ENCODE measurements at places on chromosomes 6 and 20.

DNA sequence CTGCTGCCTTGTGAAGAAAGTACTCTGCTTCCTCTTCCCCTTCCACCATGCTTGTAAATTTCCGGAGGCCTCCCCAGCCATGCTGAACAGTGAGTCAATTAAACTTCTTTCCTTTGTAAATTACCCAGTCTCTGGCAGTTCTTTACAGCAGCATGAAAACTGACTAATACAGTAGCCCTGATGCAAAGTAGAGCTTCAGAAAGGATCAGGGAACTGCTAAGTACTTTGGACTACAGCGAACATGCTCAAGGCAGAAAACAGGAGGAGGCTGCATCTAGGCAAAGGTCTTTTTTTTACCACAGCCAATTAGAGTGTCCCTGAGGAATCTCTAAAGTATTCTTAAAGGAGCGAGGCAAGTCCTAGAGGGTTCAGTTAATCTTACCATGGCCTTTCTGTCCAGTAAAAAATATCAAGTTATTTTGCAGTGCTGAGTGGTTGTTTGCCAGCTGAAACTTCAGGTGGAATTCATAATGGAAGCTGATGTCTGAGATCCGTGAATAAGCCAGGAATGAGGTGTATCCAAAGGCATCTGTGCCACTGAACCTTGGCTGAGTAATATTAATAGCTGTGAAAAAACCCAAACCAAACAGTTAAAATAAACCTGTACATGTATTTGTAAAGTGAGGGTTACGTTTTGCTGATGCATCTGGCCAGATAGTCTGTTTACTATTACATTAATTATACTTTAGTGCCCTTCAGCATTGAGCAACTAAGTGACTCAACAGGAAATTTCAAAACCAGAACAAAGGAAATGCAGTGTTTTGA, 170.4 kb downstream of the PHF3 start:
- no peak for DNase-seq

DNA sequence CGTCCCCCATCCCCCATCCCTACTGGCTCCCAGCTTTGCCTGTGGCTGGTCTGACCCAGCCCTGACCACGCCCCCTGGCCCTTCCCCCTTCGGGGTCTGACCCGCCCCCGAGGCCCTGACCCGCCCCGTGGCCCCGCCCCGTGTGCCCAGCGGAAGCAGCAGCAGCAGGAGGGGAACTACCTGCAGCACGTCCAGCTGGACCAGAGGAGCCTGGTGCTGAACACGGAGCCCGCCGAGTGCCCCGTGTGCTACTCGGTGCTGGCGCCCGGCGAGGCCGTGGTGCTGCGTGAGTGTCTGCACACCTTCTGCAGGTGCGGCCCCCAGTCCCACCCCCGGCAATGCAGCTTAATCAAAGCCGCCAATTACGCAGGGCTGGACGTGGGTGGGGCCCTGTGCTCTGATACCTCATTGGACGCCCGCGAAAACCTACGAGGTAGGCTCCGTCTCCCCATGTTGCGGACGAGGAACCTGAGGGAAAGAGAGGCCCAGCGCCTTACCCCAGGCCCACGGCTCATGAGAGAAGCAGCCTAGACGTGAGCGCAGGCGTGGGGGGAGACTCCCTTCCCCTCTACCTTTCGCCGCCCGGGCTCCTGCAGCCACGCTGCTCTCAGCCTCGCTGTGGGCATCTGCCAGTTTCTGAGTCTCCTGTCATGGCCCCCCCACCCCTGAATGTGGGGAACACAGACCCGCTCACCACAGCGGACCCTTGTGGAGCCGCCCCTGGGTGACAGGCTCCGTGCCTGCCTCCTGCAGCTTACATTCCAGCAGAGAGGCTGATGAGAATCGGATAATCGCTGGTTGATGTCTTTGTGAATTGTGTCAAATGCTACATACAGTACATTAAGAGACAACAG, 12.8 kb downstream of the RBCK1 start:
- DNase-seq, result no peak

- DNase-seq, result no peak
These were observed 473.6 kb upstream of the AGPAT4 start for GRCh38 chr6:161747506-161747905.

- no peak for DNase-seq
These were observed 75.8 kb downstream of the PLCB4 start for GRCh38 chr20:9144643-9145042.

GRCh38 chr6:7270320-7271204, 42.4 kb downstream of the SSR1 start:
- DNase-seq, result no peak

DNA sequence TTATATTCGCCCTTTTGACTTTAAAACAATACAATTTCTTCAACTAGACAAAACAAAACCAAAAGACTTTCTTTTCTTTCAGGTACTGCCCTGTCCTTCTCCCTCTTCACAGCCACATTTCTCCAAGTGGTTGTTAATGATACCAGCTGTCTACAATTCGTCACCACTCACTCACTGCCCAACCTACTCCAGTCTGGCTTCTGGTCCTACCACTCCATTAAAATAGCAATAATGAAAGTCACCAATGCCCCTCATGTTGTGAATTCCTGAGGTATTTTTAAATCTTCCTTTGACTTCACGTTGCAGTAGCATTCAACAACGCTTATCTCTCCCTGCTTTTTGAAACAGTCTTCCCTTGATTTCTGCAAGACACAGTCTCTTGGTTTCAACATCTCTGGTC, 11.6 kb upstream of the MAN1A1 start:
- DNase-seq, result no peak

DNA sequence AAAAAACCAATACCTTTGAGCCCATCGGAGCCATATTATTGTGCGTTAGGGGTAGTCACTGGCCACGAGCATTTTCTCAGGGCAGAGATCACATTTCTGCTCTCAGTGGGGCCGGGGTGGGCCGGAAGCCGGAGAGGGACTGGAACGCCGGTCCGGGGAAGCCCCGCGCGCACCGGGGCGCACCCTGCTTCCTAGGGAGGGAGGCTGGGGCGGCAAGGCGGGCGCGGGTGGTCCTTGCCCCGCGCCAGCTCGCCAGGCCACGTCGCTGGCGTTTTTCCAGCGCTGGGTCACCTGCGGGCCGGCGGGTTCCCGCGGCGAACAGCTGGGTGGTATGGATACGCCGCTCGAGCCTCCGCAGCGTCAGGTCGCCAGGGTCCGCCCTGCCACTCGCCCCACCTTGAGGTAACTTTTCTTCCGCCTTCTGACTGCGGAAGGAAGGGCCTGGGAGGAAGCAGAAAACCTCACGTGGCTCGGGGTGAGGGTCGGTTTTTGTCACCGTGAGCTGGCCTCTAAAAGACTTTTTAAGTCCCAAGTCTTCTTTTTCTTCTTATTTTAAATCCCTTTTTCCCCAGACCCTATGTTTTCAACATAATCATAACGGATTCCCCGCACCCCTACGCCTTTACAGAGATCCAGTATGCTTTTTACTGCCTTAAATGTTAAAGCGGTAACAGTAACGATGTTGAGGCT, 2.7 kb upstream of the EEF1A1 start:
- peak; percentile 65 for DNase-seq

GRCh38 chr6:152167641-152168603, 360.4 kb downstream of the ESR1 start:
- no peak for DNase-seq

DNA sequence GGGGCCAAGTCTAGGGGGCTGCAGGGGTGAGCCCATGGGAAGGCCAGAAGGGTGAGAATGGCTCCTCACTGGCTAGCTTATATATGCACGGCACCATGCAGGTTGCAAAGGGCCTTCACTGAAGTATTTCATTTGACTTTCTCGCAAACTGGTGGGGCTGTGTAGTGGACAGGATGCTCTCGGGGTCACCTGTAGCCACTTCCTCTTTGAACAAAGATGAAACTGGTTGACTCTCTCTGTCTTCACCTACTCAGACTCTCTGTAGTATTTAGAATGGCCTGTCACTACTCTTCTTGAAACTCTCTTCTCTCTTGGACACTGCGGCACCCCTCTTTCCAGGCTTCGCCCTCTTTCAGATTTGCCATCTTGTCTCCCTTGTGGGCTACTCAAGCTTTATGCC, 560.5 kb downstream of the PKHD1 start:
- no peak for DNase-seq

DNA sequence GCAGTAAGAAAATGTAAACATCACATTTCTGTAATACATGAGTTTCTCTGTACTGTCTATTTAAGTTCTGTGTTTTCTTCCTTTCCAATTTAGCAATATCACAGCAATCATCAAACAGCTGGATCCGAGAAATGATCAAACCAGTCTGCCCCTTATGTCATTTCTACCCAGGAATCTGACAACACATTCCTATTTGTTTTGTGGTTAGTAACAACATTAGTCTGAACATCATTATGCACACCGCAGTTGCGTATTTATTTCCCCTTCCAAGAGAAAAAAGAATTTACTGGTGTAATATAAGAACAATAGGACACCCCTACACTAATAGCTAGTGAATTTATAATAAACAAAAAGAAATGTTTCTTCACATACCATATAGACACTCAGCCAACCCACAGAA, 179.5 kb downstream of the BTBD9 start:
- DNase-seq, result no peak

GRCh38 chr6:10411131-10411970, 3.5 kb downstream of the TFAP2A start:
- DNase-seq, result no peak

- no peak for DNase-seq
These were observed 261.9 kb upstream of the CITED2 start for GRCh38 chr6:139636391-139636790.

DNA sequence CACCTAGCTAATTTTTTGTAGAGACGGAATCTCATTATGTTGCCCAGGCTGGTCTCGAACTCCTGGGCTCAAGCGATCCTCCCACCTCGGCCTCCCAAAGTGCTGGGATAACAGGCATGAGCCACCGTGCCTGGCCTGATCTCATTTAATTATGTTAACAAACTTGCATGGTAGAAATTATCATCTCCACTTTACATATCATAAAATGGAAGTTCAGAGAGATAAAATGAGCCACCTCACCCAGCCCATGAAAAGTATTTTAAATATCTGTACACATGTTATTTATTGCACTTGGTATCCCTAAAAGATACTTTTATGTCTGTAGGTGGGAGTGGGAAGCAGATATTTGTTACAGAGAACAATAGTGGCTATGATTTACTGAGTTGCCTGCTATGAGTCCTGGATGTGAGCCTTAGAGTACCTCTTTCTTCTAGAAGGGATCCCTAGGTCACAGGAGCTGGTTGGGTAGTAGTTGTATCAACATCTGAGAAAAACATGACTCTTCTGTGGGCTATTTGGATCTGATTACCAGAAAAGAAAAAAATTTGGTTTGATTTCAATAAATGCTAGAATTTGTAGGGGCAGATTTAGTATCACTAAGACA, 52.4 kb upstream of the EIF2S2 start:
- DNase-seq, result no peak

GRCh38 chr6:43181942-43182860, at the start of gene CUL9:
TSS of gene CUL9 (plus strand) at chr6:43182196. CDS start at chr6:43184311, 2,115 bp downstream.
- DNase-seq, result peak; percentile 66

DNA sequence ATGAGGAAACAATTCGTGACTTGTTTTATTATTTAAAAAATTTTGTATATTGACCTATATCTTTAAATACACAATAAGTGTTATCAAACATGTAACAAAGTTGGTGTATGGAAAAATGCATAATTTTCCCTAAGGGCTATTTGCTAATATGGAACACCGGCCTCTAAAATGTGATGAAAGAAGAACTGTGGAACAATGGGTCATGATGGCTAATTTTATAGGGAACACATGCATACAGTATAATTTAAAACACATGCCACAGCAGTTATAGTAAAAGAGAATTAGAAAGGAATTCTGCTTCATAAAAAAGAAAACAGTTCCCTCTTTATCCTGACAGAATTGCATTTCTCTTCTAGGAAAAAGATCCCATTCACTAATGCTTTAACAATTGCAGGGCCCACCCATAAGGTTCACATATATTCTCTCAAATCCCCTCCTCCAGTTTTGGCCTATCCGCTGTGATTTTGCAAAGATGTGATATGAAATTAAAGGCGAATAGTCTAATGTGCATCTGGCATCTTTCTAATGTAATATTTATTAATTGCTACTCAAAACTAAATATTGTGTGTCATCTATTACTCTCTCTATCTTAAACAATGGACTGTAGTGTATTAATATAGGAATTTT, 628.1 kb upstream of the CITED2 start:
- DNase-seq, result no peak

DNA sequence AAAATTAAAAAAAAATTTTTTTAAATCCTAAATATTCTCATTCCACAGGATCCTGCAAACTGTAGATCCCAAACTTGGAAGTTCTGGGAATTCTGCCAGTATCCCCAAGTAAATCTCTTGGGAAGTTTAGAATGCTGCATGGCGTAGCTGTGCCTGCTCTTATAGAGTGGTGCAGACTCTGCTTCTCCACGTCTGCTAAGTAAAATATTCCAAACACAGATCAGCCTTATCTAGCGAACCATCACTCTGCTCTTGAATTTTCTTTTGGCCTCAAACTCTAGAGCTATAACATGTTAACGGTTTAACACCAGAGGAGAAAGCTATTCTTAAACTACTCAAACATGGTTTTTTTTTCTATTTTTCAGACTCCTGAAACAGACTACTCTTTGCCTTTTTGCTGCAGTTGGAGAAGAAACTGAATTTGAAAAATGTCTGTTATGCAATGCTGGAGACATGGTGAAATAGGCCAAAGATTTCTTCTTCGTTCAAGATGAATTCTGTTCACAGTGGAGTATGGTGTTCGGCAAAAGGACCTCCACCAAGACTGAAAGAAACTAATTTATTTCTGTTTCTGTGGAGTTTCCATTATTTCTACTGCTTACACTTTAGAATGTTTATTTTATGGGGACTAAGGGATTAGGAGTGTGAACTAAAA, 138.5 kb upstream of the AKAP12 start:
- no peak for DNase-seq

- DNase-seq, result no peak
These were observed 8.3 kb upstream of the PCMTD2 start for GRCh38 chr20:64247307-64247618.

- no peak for DNase-seq
These were observed 203.4 kb upstream of the SULF2 start for GRCh38 chr20:47988676-47989075.

DNA sequence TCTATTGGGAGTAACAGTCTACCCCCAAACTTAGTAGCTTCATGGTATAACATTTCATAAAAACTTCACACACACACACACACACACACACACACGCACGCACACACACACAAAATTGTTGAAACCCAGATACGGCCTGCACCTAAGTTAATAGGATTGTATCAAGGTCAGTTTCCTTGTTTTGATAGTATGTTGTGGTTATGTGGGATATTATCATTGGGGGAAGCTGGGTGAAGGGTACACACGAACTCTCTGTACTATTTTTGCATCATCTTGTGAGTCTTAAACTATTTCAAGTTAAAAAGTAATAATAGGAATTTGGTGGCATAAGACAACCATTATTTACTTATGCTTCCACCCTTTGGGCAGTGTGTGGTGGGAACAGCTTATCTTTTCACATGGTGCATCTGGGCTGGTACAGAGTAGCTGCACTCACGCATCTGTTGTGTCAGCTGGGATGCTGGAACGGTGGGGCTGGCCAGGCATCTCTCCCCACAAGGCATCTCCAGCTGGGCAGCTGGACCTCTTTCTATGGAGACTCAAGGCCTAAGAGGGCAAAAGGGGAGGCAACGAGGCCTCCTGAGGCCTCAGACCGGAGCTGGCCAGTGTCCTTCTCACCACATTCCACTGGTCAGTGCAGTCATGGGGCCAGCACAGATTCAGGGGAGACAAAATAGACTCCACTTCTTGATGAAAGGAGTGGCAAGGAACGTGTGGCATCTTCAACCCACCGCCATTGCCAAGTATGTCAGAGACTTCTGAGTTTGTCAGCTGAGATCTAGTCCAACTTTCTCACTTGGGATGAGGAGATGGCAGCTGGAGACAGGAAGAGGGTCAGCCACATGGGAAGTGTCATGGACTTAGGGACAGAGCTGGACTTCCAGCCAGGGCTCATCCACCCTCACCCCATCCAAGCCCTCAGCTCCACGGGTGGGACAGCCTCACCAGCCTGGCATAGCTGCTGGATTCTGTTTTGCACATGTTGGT, 20.5 kb upstream of the IP6K3 start:
- DNase-seq, result no peak

All from activated CD4-positive, alpha-beta T cell treated with anti-CD3 and anti-CD28 coated beads, Interleukin-2, amount 50 U/mL, for 4 hours (primary cell).